ENCODE measurements at places on chromosomes 5 and 9.

DNA sequence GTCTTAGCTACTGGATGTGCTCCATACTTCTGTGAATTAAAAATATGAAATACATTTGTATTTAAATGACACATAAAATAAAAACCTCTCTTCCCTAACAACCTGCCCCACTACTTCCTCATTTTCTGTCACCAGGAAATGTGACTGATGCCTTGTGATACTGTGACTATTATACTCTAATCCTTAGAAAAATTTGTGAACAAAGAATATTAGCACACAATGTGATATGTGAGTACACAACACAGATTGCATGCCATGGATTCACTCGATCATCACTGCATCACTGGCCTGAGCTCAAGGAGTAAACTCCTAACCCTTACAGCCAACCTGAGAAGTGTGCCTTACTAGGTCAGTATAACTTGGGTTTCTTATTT is 281.0 kb downstream of the EFNA5 start:
- no peak for DNase-seq

DNA sequence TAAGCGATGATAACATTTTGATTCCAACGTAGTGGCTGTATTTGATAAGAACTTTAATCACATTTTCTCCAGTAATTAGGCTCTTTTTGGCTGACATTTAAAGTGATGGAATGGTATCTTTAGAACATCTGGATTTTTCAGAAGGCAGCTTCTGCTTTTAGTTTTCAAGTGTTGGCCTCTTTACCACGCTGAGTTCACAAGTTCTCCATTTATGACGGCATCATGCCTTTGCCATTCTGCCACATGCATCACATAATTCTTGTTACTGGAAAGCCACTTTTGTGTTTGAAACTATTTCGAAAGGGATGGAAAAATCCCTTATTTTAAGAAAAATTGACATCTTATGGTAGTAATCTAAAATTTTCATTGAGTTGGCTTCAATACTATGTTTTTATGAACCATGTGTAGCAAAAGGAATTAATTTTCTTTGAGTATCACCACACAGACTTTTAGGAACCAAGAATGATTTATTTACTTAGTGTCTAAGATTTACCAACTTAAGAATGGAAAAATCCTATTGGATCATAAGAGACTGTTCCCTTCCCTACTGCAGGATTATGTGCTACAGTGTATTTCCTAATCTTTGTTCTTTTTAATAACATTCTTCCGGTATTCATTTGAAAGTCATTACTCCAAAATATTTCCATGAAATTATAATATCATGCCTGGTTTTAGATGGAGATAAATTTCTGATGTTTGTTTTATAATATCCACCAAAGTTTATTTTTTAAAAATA is 344.2 kb downstream of the ADGRV1 start:
- DNase-seq, result no peak

DNA sequence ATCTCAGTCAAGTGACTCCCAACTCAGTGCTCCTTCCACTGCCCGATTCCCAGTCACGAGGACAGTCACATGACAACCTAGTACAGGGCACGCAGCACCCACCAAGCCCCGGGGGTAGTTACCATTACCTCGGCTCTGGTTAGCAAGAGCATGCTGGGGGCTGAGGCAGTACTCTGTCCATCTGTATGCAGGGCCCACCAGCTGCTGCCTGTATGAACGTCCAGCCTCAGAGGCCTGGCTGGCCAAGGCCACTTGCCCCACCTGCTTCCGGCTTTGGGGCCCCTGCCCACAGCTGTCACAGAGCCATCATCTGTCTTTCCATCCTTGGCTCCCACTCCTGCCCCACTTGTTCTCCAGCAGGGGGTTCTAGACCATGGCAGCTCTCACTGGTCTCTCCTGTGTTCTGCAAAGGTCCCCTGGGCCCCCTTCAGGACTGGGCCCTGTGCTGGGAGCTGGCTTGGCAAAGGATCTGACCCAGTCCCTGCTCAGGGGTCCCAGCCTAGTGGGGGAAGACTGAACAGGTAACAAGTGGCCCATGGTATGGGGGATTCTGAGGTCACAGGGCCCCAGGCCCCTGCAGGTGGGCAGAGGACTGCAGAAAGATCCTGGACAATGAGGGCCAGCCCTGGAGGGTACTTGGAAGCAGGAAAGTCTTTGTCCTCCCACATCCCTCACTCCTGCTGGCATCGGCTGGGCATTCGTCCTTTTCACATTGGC is 3.3 kb downstream of the RPL35 start:
- no peak for DNase-seq

DNA sequence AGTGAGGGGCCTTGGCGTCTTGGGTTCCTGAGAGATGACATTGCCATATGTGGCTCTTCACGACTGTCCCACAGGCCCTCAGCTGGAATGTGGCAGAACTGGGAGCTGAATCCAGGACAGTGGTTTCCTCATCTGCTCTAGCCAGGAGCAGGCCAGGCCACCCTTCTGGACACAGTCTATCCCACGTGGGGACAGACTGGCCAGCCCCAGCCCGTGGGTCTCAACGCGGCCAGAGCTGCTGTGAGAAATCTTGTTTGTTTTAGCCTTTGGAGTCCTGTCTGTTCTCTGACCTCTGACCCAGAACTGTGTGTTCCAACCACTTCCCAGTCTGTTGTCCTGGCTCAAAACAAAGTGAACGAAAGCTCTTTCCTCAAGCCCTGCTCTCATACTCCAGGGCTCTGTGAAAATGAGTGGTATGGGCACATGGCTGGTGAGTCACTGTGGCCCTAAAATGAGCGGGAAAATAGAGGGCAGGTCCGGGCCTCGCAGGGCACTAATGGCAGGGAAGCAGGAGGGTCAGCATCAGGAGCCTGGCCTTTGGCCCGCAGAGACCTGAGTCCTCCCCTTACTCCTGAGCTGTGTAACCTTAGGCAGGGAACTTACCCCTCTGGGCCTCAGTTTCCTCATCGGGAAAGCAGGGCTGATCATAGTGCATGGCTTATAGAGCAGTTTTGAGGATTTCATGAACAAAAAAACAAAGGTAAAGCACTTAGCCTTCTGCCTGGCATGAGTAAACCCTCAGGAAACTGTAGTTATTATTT is 34.8 kb upstream of the GLRX start:
- DNase-seq, result no peak

DNA sequence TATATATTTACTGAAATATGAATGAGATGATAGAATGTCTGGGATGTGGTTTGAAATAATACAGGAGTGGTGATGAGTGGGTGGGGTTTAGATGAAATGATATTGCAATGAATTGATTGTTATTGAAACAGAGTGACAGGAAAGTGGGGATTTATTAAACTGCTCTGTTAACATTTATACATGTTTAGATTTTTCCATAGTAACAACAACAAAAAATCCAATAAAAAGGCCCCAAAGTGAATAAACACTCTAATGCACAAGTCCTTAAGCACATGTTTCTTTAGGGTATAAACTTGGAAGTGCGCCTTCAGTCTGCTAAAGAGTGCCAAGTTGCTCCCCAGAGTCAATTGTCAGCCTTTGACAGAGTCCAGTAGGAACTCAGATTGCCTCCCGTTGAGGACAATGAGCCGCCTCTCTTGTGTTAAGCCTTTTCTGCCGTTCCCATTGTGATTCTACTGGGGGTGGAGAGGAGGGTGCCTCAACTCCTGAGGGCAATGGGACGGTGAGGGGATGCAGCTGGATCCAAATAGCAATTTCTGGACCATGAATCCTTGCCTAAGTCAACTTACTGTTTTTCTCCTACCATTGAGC is 112.3 kb downstream of the SLC28A3 start:
- no peak for DNase-seq

GRCh38 chr5:138470322-138471051 is 5.2 kb downstream of the EGR1 start:
- no peak for DNase-seq

- DNase-seq, result peak; percentile 83
These were observed at the start of gene RAPGEF1 for GRCh38 chr9:131739959-131740648. Gene RAPGEF1, minus strand, starts transcription at chr9:131740076. Its CDS starts 246 bp downstream, at chr9:131739830.

- DNase-seq, result peak; percentile 84
These were observed 9.3 kb upstream of the GRIN1 start for GRCh38 chr9:137129456-137130175.

- DNase-seq, result no peak
These were observed 3.8 kb upstream of the ATP6V0E1 start for GRCh38 chr5:172979778-172980177.

DNA sequence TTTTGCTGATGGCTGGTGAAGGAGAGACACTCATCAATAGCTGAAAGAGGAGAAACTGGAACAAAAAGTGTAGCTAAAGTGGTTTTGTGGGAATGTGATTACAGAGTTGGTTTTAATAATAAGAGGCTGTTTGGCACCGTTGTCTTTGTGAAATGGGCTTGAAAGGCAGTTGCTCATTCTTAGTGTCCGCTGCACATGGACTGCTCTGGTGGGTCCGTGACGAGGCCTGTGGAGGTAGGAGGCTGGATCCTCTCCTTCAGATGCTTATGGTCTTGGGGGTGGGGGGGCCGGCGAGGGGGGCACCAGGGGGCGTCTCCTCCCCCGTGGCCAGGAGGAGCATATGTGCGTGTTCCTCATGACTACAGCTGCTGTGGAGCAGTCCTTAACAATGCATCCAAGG is 29.8 kb downstream of the FUBP3 start:
- no peak for DNase-seq

GRCh38 chr9:82553654-82554366 is 509.1 kb downstream of the RASEF start:
- DNase-seq, result no peak

DNA sequence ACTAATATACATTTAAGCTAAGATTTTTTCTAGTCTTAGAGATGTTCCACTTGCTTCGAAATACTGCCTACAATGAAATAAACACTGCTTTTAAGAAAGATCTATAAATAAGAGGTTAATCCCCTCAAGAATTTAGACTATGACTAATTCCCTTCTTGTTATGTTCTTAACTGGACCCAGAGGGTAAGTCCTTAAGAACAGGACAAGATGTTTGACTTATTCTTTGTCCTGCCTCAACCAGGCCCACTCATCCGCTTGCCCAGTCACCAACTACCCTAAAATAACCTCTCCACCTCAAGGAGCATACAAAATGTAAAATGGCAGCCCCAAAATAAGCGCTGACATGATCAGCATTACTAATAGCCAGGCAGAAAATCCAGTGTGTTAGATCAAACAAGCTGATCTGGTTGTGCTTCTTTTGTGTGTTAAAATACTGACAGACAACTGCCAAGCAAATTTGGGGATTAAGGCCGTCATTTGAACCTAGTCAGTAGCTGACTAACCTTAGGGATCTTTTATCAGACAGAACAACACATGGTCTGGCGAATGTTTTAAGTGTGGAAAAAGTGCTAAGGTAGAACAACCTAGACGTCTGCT is 93.7 kb upstream of the SMC5 start:
- DNase-seq, result no peak

- DNase-seq, result no peak
These were observed 758.6 kb upstream of the DMAC1 start for GRCh38 chr9:8558176-8558575.

DNA sequence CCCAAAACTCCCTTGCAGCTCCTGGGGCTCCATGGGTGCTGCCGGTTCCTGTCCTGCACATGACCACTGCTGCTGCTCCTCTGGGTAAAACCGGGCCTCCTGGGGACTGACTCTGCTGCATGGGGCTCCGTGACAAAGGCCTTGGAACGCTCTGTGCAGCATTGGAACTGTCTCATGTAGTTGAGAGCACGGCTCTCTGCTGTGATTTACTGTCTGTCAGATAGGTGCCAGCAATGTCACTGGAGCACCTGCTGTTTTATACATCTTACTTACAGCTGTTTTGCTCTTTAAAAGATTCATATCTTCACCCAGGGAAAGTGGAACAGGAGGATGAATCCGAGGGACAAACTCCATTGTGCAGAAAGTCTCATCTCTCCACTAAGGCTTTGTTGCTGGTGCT is 138.1 kb downstream of the YIPF5 start:
- no peak for DNase-seq

- DNase-seq, result no peak
These were observed 167.6 kb upstream of the WWC1 start for GRCh38 chr5:168123631-168124528.

DNA sequence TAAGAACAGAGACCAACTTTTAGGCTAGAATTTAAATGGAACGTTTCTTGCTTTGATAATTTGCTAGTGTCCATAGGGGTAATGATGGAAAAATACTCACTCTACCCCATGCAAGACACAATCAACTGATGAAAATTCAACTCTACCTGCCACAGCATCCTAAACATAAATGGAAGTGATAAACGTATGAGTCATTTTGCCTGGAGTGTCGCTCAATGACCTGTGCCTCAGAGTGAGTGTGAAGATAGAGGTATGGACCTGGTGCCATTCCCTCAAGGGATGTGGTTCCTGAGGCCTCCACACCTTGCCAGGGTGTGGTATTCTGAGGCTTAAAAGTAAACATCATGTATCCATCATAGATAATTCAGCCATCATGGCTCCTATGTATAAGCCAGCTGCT is 14.0 kb downstream of the ARL14EPL start:
- DNase-seq, result no peak
